ENCODE measurements at places on chromosomes 7 and 10.
A peak's percentile ranks its signal among the peaks of the same experiment; 100 is the strongest.

GRCh38 chr7:121530227-121531174, 134.4 kb upstream of the FAM3C start:
- no peak overlapping the region for H3K27ac ChIP-seq
- H3K27me3 ChIP-seq: no peaks in the 10 kb centered on the region
- H3K4me1 ChIP-seq: no peaks in the 10 kb centered on the region

- DNase-seq: no peak
- H3K36me3 ChIP-seq: no peaks in the 10 kb centered on the region
- no peak overlapping the region for H3K4me3 ChIP-seq
- no peak overlapping the region for H3K27ac ChIP-seq
- no peaks in the 10 kb centered on the region for H3K4me1 ChIP-seq
These were observed 27.4 kb upstream of the DIP2C start for GRCh38 chr10:716821-717220.

GRCh38 chr7:50838675-50839377, 56.1 kb upstream of the GRB10 start:
- H3K4me3 ChIP-seq: no peak overlapping the region
- H3K4me1 ChIP-seq: no peaks in the 10 kb centered on the region

GRCh38 chr7:115561335-115562110, 469.0 kb downstream of the TFEC start:
- H3K27me3 ChIP-seq: no peaks in the 10 kb centered on the region
- H3K4me1 ChIP-seq: no peaks in the 10 kb centered on the region
- no peak overlapping the region for H3K27ac ChIP-seq
- H3K4me3 ChIP-seq: no peak overlapping the region
- no peak for DNase-seq

DNA sequence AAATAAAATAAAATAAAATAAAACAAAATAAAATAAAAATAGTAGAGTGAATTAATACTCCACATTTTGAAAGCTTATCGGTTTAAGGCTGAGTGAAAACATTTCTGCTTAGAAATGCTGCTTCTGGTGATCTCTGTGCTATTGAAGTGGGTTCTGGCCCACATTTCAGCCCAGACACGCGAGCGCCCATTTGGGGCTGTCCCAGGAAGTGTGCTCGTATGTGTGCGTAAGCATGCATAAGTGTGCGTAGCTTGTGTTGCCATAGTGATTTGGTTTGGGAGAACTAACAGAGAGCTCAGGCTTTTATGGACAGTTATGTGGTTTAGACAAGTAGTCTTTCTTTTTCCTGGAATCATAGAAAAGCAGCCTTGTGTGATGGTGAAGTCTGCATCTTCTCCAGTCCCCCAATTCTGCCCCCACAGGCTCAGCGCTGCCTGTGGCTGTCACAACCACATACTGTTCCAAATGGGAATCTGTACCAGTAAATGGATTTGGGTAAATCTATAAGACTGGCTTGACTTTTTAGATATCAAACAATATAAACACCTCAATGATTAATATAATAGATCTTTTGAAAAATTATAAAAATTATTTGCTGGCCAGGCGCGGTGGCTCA, 29.8 kb upstream of the PURB start:
- no peak overlapping the region for H3K27ac ChIP-seq
- no peaks in the 10 kb centered on the region for H3K4me1 ChIP-seq
- no peaks in the 10 kb centered on the region for H3K27me3 ChIP-seq
- H3K36me3 ChIP-seq: no peaks in the 10 kb centered on the region
- no peak for DNase-seq
- no peak overlapping the region for H3K4me3 ChIP-seq

DNA sequence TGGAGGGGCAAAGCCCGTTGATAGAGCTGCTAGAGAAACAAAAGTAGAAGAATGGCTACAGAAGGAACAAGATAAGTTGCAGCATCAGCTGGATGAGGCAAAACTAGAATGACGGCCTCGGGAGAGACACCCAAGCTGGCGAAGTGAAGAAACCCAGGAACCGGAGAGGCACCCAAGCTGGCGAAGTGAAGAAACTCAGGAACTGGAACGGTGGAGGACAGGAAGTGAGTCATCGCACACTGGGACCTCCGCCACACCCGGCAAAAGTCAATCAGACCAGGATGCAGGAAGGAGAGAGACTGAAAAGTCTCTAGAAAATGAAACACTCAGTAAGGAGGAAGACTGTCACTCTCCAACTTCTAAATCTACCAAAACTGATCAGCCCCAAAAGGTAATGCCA, 133.0 kb upstream of the NEBL start:
- no peaks in the 10 kb centered on the region for H3K36me3 ChIP-seq
- no peak for DNase-seq
- H3K4me1 ChIP-seq: no peaks in the 10 kb centered on the region
- no peak overlapping the region for H3K27ac ChIP-seq
- H3K27me3 ChIP-seq: no peaks in the 10 kb centered on the region

DNA sequence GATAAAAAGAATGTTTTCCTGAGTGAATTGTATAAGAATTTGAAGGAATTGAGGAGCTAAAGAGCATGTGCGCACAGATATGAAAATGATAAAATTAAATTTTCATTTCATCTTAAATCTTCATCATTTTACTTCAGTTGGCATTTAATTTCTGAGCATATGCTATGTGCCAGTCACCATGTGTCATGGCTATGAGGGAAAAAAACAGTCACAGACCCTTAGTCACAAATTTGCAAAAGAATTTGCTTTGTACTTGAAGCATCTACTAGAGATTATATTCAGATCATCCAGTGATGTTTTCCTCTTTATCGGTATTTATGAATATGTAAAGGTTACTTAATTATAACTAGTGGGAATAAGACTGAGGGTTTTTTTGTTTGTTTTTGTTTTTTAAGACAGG, 29.8 kb downstream of the VCL start:
- H3K36me3 ChIP-seq: no peaks in the 10 kb centered on the region
- H3K27me3 ChIP-seq: no peaks in the 10 kb centered on the region
- no peak for DNase-seq

GRCh38 chr10:8283986-8284385, 229.5 kb downstream of the GATA3 start:
- no peaks in the 10 kb centered on the region for H3K36me3 ChIP-seq
- no peak overlapping the region for H3K4me3 ChIP-seq
- DNase-seq: no peak
- no peaks in the 10 kb centered on the region for H3K4me1 ChIP-seq
- H3K27ac ChIP-seq: no peak overlapping the region
- H3K27me3 ChIP-seq: no peaks in the 10 kb centered on the region

DNA sequence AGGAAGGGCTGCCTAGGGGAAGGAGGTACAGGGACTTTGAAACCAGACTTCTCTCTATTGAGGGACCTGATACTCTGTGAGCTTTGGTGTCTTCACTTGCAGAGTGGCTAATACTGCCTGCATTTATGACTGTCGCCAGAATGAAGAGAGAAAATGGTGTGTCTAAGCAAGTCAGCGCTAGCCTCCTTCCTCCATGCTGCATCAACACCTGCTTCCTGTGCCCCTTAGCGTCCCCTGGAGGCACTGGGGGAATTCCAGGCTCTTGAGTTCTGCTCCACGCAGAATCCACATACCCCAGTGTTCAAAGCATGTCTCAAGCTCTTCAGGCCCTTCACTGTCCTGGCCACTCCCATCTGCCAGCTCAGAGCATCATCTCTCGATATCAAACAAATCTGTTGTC, 140.5 kb downstream of the PKD1L1 start:
- DNase-seq: no peak
- no peak overlapping the region for H3K4me3 ChIP-seq
- no peaks in the 10 kb centered on the region for H3K36me3 ChIP-seq
- H3K27ac ChIP-seq: no peak overlapping the region
- H3K27me3 ChIP-seq: no peaks in the 10 kb centered on the region
- no peaks in the 10 kb centered on the region for H3K4me1 ChIP-seq

DNA sequence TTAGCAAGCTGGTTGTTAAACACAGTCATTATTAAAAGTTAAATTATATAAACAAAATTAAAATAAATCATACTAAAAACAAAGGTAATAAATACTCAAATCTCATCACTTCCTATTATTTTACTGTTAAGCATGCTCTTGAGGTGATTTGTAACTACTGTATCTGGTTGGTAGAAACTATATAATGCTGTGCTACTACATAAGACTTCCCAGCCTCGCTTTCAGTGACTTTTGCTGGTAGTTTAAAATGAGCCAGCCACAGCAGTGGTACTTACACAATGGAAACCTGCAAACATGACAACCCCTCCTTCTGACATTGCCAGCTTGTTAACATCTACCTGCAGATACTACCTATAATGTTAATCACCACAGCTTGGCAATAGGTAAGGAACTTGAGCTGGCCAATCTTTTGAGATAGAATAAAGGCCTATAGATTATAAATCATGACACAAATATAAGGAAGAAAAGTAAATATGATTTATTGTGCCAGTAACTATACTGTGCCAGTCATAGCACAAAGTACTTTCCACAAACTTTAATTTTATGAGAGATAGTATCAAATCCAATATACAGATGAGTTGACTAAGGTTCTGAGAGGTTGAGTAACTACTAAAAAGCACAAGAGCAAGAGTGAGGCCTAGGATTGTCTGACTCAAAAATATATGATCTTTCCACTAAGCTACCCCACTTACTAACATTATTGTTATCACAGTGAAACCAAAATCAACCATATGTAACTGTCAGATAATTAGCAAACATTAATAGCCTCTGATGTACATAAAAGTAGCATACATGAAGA, 181.1 kb upstream of the ASAH2 start:
- H3K27me3 ChIP-seq: no peaks in the 10 kb centered on the region
- H3K4me3 ChIP-seq: no peak overlapping the region
- no peak overlapping the region for H3K27ac ChIP-seq
- DNase-seq: no peak
- no peaks in the 10 kb centered on the region for H3K4me1 ChIP-seq
- no peaks in the 10 kb centered on the region for H3K36me3 ChIP-seq

DNA sequence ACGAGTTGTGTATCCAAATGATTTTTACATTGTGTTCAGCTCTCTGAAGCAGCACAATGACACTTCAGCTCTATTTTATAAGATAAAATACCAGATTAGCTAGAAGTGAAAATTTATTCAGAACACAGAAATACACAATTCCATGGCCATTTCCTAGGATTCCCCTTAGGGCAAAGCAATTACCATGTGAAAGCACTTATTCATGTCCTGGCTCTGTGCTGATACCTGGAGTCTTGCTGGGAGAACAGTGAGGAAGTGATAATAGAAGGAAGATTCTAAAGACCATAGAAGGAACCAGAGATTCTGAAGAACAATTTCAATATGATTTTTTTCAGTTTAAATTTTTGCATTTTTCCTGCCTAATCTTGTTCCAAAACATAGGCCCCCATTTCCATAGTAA, 657.4 kb upstream of the ZWINT start:
- no peaks in the 10 kb centered on the region for H3K36me3 ChIP-seq
- H3K27me3 ChIP-seq: no peaks in the 10 kb centered on the region
- no peak for DNase-seq
- H3K4me3 ChIP-seq: no peak overlapping the region
- no peak overlapping the region for H3K27ac ChIP-seq

DNA sequence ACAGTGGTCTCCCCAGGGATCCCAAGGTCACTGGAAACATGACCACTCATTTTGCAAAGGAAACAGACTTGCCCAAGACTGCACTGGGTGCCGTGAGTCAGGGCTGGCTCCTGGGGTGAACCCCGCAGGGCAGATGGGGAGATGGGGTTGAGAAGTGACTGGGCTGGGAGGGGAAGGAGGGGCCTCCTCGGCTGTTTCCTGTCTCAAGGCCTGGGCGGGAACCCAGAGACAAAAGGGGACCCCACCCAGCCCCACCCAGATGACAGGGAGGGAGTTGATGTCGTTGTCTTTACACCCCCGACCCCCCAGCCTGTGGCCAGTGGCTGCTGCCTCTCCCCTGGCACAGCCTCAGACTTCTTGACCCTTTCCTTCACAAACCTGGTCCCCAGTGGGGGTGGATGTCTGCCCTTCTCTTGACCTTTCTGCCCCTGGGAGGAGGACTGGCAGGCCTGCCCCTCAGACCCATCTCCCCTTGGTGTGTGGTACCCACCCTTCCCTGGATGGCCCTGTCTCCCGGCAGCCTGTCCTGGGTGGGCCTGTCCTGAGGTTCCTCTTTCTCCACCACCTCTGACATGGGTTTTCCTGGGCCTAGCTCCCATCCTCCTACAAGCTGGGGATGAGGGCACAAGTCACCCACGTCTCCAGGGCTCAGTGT, 1.4 kb downstream of the MYO1G start:
- H3K4me3 ChIP-seq: no peak overlapping the region
- peaks cover 2% of the 10 kb centered on the region for H3K36me3 ChIP-seq
- no peak overlapping the region for H3K27ac ChIP-seq
- no peaks in the 10 kb centered on the region for H3K27me3 ChIP-seq
- H3K4me1 ChIP-seq: no peaks in the 10 kb centered on the region
- no peak for DNase-seq

- no peaks in the 10 kb centered on the region for H3K4me1 ChIP-seq
- no peak for DNase-seq
- no peak overlapping the region for H3K4me3 ChIP-seq
- no peaks in the 10 kb centered on the region for H3K36me3 ChIP-seq
- no peak overlapping the region for H3K27ac ChIP-seq
These were observed 92.3 kb upstream of the NANOS1 start for GRCh38 chr10:118937226-118937625.

DNA sequence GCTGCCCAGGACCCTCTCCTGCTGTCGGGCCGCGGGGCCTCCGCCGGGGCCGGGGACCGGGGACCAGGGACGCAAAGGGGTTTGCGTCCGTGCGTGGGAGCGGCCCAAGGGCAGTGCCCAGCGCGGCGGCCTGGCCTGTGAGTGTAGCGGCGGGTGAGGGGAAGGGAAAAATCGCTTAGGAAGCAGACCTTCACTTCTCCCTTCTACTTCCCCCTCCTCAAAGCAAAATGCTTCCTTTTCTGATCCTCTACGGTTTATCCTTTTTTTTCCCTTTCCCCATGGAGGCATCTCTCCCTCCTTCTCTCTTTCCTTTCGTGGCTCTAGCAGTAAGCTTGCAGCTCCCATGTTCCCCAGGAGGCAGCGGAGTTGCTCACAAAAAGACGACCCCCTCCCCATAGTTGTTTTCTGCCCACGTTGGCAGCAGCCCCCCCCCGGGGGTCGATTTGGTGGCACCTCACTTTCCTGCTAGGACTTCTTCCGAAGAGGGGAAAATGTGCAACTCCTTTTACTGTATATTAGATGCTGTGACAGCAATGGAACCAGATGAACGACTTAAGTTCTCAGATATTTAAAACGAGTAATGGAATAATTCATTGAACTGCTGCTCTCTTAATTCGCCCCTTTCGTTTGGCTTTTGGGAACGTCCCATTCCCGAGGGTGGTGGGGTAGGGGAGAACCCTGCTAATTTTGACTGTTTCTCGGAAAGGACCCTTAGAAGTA, 724 bp downstream of the CAPZA2 start:
- no peaks in the 10 kb centered on the region for H3K4me1 ChIP-seq
- peak overlapping the region; percentile 60 for H3K27ac ChIP-seq
- H3K36me3 ChIP-seq: no peaks in the 10 kb centered on the region
- no peaks in the 10 kb centered on the region for H3K27me3 ChIP-seq
- H3K4me3 ChIP-seq: peak overlapping the region; percentile 80

- H3K4me3 ChIP-seq: no peak overlapping the region
- no peaks in the 10 kb centered on the region for H3K4me1 ChIP-seq
- no peaks in the 10 kb centered on the region for H3K36me3 ChIP-seq
- H3K27ac ChIP-seq: no peak overlapping the region
- no peaks in the 10 kb centered on the region for H3K27me3 ChIP-seq
These were observed 60.3 kb upstream of the ZC3HAV1 start for GRCh38 chr7:139169816-139170215.
